NCI-H1105 (cell line): ENCODE measurements at places on chromosomes 1 and 21.

- peak; percentile 90 for DNase-seq
Observed at GRCh38 chr1:22318279-22318981, 133.2 kb upstream of the ZBTB40 start.

DNA sequence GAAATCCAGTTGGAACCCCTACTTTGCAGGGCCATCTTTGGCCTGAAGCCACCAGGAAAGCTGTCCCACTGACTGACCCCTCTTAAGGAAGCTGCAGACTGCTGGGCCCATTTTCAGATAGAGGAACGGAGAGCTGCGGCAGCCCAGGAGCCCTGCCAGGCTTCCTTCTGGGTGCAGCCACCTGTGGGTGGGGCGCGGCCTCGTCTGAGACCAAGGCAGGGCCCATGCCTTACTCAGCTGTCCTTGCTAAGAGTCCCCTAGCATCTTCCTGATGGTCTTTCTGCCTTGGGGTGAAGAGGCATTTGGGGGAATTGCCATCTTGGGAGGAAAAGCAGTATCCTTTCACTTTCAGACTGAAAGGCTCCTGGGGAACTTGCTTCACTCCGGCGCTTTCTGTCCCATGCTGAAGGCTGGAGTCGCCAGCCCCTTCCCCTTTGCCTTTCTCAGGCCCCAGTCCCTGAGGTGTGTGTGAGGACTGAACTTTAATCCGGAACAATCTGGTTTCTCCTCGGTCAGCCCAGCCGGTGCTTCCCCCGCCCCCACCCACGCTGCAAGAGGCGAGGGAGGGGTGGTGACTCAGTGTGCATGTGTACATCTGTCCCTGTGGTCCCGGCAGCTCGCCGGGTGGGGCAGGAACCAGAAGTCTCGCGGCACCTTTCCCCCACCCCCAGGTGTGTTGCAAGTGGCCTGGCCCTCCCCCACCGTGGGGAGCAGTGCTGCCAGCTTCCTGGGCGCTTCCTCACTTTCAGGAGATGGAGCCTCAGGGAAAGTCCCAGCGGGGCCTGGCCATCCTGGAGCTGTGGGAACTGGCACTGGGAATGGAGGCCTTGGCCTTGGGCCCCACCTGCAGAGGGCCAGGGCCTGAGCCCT lies 5.1 kb downstream of the ZC3H12A start:
- DNase-seq, result no peak

- DNase-seq, result no peak
Observed at GRCh38 chr1:197413564-197413963, 145.5 kb downstream of the CRB1 start.

- no peak for DNase-seq
Observed at GRCh38 chr1:185406006-185406690, 89.1 kb upstream of the IVNS1ABP start.

GRCh38 chr1:116585886-116586285 lies 15.1 kb upstream of the CD58 start:
- no peak for DNase-seq

DNA sequence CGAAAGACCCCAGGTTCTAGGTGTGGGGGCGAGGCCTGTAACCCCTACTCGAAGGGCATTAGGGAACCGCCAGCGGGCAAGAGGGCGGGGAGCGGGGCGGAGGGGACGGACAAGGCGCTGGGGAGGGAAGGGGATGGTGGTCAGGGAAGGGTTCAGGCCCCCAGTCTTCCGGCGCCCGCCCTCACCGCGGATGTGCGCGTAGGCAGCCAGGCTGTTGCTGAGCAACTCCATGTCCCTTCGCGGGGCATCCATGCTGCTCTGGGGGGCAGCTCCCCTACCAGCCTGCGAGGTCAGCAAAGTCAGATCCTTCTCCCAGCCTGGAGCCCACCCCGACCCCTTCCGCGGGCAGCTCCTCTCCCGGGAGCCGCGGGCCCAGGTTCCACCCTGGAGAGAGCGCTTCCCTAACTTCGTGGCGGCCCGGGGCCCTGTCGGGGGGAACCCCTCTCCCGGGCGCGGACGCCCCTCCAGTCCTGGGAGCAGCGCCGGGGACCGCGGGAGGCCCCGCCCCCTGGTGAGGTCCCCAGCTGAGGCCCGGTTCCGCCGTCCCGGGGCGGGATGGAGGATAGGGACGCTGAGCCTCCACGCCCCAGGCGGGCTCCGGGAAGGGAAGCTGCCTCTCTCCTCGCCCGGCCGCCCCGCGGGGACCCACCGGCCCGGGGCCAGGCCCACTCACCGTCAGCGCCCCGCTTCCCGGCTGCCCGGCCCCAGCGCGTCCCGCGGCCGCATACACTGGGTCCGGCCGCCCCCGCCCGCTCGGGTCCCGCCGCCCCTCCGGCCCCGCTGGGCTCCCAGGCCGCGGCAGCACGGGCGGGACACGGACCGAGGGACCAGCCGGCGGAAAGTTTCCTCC lies 434 bp downstream of the EVA1B start:
- no peak for DNase-seq

- no peak for DNase-seq
Observed at GRCh38 chr1:205199090-205199930, 12.2 kb downstream of the DSTYK start.

DNA sequence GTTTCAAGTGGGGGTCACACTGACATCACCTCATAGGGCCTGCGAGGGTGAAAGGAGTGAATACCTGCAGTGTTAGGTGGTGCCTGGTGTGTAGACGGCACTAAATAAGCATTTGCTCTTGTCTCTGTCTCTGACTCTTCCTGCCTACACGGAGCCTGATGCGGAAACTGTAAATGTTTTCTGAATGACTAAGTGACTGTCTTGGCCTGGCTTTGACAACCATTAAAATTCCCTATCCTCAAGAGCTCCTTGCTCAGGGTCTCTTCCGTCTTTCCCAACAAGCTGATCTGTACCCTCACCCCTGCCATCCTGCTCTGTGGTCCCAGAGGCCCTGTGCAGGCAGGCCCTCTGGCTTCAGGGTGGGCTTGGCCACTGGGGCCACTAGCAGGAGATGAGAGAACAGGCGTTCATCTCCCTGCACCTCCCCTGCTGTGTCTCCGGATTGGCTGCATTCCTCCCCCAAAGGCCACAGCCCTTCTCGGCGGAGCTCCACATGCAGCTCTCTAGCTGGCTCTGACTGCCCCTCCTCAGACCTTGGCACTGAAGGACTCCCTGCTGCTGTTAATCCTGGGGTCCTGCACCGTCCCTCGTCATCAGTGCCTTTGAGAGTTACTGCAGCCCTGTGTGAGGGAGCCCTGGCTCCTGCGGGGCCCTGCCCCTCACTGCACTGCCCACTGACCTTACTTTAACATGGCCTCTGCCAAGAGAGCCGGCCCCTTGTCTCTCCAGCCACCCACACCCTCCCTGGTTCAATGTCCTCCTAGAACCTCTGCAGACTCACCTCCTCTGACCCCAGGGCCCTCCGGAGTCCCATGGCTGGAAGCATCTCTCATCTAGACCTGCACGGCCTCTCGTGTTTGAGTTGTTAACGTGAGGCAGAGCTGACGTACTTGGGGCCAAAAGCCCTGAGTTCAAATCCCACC lies 211.1 kb downstream of the MATN1 start:
- no peak for DNase-seq

DNA sequence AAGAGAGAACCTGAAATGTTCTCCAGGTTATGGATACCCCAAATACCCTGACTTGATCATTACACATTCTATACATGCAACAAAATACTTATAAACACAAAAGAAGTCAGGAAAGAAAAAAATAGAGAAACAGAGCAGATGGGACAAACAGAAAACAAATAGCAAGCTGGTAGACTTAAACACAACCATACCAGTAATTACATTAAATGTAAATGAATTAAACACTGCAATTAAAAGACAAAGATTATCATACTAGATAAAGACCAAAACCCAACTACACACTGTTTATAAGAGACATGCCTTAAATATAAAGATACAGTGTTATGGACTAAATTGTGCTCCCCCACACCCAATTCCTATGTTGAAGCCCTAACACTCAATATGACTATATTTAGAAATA lies 117.2 kb downstream of the ACBD6 start:
- DNase-seq, result no peak

- DNase-seq, result no peak
Observed at GRCh38 chr1:198496216-198497143, 44.0 kb downstream of the ATP6V1G3 start.
